Right lung (tissue), 10 donors: ENCODE measurements at places on chromosomes 5 and 9. TPM values are rescaled to one million over a fixed set of nuclear protein-coding genes. Genes with fewer than 3 reads are reported as not detected.
A peak's percentile ranks its signal among the peaks of the same experiment; 100 is the strongest.

The GNA14 gene
- 10.3 TPM for polyA plus RNA-seq

DNA sequence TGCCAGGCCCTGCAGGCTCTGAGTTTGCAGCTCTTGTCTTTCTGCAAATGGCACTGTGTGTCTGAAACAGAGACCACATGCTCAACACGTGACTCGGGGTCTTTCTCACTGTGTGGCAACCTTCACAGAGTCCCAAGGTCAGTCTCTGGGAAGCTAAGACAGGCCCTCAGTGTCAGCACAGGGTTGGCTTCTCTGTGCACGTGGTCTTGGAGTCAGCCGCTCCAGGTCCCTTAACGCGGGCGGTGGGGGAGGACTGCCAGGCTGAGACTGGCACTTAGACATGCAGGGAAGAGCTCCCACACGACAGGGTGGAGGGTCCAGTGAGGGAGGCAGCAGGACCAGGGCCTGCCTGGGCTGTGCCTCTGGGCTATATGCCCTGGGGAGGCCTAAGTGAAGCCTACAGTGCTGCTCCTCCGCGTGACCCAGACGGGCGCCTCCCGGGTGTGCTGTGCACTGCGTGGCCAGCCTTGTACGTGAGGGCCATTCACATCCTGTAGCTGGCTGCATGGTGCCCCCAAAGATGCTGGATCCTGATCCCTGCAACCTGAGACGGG lies 76.8 kb downstream of the ADAMTS2 start:
- DNase-seq: no peak

DNA sequence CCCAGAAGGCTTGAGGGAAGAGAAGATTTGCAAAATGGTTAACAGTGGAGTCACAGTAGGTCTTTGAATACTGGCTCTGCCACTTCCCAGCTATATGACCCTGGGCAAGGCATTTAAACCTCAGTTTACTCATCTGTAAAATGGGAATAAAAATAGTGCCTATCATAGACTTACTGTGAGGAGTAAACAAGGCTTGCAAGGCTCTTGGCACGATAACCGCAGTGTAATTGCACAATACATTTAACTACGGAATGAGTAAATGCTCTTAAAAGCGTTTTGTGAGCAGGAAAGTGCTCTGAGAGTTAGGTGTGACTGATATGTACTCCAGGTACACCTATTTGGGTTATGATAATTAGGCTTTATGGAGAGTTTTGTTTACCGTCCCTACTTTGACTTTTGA lies 8.4 kb downstream of the SLC36A3 start:
- DNase-seq: no peak

- no peak for DNase-seq
Measured at GRCh38 chr9:136695955-136696354, 8.7 kb upstream of the AGPAT2 start.

DNA sequence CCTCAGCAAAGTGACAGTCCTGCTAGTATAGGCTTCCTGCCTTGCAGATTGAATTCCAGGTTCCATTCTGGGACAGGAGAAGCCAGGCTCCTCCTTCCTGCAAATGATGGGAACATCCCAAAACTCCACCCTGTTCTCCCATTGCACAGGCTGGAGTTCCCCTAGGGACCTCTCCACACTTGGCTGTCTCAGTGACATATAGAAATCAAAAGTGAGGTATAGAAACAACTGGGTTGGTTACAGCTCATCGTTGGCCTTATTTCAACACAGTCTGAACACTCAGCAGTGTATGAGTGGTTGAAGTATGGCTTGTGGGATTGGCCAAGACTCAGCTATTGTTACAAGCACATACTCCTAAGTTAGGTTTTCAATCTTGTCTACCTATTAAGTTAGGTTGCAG lies 157.8 kb upstream of the FTMT start:
- DNase-seq: no peak

GRCh38 chr5:141753971-141754713 lies 72.1 kb upstream of the ARAP3 start:
- DNase-seq: peak; percentile 32
